NCI-H226 (cell line): ENCODE measurements at places on chromosomes 7 and 10.

GRCh38 chr10:87626422-87626892, 33.2 kb upstream of the PAPSS2 start:
- DNase-seq: no peak

DNA sequence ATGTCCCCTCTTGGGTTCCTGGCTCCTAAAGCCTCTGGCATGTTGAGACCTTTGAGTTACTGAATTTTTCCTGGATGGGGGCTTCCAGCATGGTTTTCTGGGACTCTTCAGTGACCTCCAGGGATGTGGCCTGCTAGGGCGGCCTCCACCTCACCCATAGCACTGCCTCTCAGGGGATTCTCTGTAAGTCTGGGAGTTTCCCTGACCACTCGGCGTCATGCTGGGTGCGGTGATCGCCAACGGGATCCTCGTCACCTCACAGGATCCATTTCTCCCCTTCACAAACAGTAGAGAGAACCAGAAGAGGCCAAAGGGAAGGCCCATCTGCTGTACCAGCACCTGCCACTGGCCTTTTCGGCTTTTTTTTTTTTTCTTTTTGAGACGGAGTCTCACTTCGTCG, 84.3 kb downstream of the NPTX2 start:
- DNase-seq: no peak

DNA sequence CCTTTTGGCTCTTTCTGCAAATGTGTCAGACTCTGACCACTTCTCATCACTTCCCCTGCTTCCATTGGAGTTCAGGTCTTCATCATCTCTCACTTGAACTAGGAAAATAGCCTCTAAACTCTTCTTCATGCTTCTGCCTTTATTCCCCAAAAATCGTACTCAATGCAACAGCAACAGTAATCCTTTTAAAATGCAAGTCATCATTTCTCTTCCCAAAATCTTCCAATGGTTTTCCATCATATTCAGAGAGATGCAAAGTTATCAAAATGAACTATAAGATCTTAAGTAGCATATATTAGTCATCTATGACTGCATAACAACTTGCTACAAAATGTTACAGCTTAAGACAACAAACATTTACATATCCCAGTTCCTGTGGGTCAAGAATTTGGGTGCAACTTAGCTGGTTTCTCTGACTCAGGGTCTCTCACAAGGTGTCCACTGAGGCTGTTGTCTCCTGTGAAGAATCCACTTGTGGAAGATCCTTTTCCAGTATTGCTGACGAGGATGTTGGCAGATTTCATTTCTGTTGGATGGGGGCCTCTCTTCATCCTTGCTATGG, 31.0 kb upstream of the ETV1 start:
- no peak for DNase-seq

DNA sequence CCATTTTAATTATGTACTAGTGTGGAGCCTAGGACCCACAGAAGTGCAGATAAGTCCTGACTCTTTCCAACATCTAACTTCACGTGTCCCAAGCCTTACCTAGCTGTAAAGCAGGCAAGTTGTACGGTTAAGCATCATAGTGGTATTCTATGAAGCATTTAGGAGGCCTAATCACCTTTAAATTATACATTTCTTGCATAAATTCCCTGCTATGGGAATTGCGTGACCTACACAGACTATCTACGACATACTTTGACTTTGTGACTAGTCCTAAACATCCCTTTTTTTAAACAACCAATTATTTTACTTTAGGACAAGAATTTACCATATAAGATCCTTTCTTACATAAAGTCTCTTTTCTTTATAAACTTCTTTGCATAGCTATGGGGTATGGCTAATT, 37.7 kb upstream of the LRGUK start:
- DNase-seq: no peak

DNA sequence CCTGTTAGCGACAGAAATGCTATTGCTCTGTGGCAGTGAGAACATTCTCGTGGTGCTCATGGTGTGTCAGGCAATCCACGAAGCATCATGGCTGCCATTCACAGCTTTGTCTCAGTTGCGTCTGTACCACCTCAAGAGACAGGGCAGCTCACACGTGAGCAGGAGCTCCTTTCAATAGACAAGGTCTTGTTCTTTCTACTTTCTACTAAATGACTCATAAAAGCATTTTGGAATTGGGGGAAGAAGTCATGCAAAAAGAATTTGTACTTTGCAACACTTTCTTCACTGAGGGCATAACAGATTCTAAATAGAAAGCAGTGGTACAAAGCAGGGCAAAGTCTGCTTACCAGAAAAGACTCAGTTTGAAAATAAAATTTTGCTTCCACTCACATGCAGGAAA, 638.5 kb downstream of the PHTF2 start:
- DNase-seq: peak; percentile 66

DNA sequence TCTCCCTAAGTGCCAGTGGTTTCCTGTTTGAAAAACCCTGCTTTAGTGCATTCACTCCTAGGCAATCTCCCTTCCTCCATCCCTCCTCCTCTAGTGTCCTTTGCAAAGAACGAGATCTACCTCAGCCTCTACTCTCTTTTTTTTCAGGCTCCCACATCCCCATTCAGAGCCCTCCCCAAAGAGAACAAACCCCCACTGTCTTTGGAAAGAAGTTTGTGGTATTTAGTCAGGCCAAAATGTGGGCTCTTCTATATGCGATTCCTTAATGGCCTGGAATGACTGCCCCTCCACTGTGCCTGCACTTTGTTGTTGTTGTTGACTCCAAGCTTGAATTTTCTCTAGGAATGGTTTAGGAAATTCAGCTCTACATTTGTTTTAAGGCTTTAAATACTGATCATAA, 36.3 kb downstream of the PALS2 start:
- DNase-seq: no peak

GRCh38 chr7:157432957-157433576, 96.3 kb downstream of the DNAJB6 start:
- peak; percentile 34 for DNase-seq

DNA sequence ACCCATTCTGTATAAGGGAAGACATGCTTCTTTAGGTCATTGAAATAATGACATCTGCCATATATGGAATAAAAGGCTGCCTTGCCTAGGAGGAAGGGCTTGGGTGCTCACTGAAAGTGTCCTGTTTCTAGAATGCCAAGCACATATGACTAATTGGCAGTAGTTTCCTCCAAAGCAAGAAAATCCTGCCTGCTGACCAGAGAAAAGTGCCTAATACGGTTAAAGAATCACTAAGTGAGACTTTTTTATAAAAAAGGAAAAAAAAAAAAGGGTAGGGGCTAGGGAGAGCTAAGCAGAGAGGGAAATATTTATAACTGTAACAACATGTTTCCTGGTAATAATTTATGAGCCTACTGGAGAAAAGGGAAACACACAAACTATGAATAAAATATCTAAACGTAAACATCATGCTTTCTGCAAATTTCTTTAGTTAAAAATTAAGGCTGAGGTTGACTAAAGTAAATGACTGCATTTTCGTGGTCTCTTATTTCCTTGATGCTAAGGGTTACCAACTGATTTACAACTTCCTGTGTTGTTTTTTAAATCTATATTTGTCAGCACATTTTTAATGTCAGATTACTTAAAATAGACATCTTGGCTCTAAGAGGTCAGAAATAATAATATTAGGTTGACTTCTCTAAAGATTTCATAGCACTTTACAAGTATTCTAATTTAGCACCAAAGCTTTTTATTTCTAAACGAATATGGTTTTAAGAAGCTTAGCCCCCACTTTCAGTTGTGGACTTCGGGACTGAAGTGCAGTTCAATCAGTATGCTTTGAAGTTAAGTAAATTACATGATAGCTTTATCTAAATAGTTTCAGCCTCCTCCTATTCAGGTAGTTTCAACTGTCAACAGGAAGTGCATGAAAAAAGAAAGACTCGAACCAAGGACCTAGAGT, 89.6 kb downstream of the CABCOCO1 start:
- DNase-seq: no peak

- DNase-seq: no peak
Observed at GRCh38 chr7:89458114-89458513, 662.6 kb upstream of the TEX47 start.

- no peak for DNase-seq
Observed at GRCh38 chr10:680146-680545, 9.3 kb downstream of the DIP2C start.

- no peak for DNase-seq
Observed at GRCh38 chr10:23448802-23449570, 10.1 kb downstream of the OTUD1 start.

GRCh38 chr7:37259319-37259821, 189.3 kb downstream of the ELMO1 start:
- DNase-seq: no peak
